Amniotic epithelial cell (primary cell): ENCODE measurements at places on chromosomes 4 and X.

- DNase-seq: no peak
Measured at GRCh38 chr4:80229590-80229989, 32.3 kb downstream of the PRDM8 start.

- DNase-seq: no peak
Measured at GRCh38 chrX:71158603-71159002, 14.0 kb downstream of the NLGN3 start.

- no peak for DNase-seq
Measured at GRCh38 chr4:32551943-32552342, 1831.8 kb downstream of the PCDH7 start.

DNA sequence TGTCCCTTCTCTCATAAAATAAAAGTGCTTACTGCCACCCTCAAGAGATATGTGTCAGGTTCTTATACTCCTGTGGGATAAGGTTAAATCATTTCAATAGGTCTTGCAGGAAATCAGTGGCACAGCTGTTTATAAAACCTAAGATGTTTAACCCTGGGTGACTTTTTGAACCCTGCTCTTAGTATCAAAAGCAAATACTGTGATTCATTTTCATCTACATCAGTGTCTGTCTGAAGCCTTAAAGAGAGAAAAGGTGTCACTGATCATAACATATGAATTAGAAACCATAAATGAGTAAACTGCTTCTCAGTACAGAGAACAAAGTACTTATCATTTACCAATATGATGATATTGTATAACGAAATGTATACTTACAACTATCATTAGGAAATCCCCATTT is 59.0 kb downstream of the CCSER1 start:
- no peak for DNase-seq

GRCh38 chr4:172826861-172827260 is 341.8 kb upstream of the GALNT7 start:
- DNase-seq: no peak
